ENCODE measurements at places on chromosomes 7 and 10. TPM values are rescaled to one million over a fixed set of nuclear protein-coding genes. Genes with fewer than 3 reads are reported as not detected.

HOXA10 gene
- not detected for total RNA-seq

GJD4 gene
- total RNA-seq = 0.62 TPM

ZNF736 gene
- total RNA-seq = 1.4 TPM

DNAJC12 gene
- total RNA-seq = 49.8 TPM

CNTNAP2 gene
- 30.6 TPM for total RNA-seq

CALD1 gene
- 10.2 TPM for total RNA-seq

PNLIPRP2 gene
- not detected for total RNA-seq

TMEM236 gene
- total RNA-seq = not detected

LIPN gene
- not detected for total RNA-seq

CLDN4 gene
- total RNA-seq = 1.4 TPM

TMEM270 gene
- not detected for total RNA-seq

RARRES2 gene
- total RNA-seq = 12.3 TPM

PKD2L1 gene
- total RNA-seq = 0.36 TPM

- ATAC-seq = no peak
Measured at GRCh38 chr10:25831080-25831479, 102.9 kb upstream of the MYO3A start.

GRCh38 chr10:102066399-102067088, 1.4 kb downstream of the HPS6 start:
- no peak for ATAC-seq

GRCh38 chr7:25481891-25482290, 253.6 kb upstream of the NPVF start:
- ATAC-seq = no peak

- ATAC-seq = no peak
Measured at GRCh38 chr10:89566992-89567391, 31.6 kb upstream of the SLC16A12 start.

- ATAC-seq = no peak
Measured at GRCh38 chr7:39535720-39536119, 30.5 kb upstream of the YAE1 start.

- peak; percentile 26 for ATAC-seq
Measured at GRCh38 chr10:23604613-23605012, 165.7 kb downstream of the OTUD1 start.

DNA sequence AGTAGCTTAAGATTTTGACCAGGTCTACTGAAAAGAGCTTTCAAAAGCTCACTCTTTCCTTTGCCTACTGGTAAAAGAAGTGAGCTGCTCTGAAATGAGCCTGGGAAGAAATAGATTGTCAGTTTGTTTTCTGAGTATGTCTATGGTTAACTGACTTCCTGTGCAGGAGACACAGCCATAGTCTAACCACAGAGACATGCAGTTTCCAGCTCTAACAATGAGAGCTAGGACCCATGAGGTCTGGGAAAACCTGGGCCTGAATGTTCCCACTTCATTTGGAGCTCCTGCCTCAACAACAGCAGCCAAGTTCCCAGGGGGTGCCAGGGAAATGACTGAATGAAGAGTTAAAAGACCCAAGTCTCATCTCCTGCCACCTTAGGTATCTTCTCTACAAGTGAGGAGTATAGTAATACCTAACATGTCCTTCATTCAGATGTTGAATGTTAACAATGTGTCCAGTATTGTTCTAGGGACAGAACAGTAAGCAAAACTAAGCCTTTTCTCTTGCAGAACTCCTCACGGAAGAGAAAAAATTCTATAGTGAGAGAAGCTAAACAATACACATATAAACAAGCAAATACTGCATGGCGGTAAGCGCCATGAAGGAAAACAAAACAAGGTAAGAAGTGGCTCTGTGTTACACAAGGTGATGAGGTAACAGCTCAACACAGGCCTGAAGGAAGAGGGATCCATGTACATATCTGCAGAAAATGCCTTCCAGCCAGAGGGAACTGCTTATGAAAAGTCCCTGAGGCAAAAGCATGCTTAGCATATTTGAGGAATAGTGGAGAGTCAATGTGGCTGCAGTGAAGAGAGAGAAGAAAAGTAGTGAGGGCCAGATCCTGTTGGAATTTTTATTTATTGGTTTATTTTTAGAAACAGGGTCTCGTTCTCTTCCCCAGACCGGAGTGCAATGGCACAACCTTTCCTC, 26.4 kb upstream of the ANKRD1 start:
- no peak for ATAC-seq

DNA sequence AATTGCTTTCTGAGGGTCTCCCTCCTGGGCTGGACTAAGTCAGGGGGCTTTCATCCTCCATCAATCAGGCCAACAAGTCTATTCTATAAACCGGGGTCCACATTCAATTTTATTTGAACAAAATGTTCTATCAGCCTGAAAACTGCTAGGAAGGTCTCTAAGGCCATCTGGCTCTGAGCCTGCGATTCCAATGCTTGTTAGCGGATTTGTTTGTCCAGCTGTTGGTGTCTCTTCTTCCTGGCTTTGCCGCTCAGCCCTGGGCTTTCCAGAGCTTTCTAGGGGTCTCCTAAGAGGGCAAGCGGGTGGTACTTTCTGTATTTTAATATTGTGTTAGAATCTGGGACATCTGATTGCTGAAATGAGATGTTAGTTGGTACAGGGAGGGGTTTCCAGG, 136.7 kb downstream of the VIPR2 start:
- no peak for ATAC-seq

- no peak for ATAC-seq
Measured at GRCh38 chr7:19707240-19707639, 1.6 kb downstream of the POLR1F start.

DNA sequence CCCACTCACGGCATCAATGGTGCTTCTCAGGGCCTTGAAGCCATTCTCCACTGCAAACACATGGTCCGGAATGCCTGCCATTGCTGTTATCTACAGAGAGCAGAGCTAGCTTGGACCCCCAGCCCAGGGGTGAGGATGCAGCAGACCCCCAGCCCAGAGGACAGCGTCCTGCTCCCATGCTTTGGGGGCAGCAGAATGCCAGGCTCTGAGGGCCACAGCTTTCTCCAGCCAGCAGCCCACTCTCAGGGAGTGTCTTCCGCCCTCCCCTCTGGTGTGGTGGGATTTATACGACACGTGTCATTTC, 48.1 kb upstream of the MSMB start:
- ATAC-seq = no peak

DNA sequence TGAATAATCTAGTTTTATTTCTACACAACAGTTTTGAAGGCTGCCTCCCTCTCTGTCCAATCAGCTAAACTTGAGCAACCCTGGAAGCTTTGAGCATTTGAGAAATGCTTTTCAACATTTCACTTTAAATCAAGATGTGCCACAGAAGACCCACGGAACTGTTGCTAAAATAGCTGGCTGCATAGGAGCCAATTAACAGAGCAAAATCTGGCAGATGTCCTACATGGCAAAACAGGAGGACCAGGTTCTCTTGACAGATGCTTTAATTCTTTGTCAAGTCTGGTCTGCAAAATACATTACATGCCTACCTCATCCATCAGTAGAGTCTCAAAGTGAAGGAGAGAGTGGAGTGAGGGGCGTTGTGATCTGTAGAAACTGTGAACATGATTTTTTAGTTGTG, 185.9 kb downstream of the DPY19L1 start:
- ATAC-seq = no peak

GRCh38 chr7:138753150-138753518, 44.7 kb upstream of the TMEM213 start:
- ATAC-seq = no peak

DNA sequence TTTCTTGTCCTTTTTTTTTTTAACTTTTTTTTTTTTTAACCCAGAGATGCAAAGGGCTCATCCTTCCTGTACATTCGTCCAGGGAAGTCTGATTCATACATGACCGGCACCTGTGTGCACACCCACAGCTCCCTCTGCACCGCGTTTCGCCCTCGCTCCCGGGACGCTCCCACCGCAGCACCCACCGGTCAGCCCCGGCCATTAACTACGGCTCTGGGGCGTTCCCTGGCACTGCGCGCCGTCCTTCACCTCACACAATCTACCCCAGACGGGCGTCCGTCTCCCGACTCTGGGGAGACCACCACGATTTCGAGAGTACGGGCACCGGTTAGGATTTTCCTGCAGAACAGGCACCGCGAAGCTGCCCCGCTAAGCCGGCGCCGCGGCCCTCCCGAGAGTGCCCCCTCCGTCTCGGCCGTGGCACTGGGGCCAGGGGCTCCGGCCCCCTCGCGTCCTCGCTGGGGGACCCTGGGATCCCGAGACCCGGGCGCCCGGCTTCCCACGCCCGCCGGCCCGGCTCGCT, 452 bp downstream of the ATE1 start:
- ATAC-seq = peak; percentile 61

- peak; percentile 67 for ATAC-seq
Measured at GRCh38 chr7:98211221-98211675, at the start of gene BHLHA15. Gene BHLHA15, plus strand, starts transcription at chr7:98211439. Its CDS starts 871 bp downstream, at chr7:98212310.

DNA sequence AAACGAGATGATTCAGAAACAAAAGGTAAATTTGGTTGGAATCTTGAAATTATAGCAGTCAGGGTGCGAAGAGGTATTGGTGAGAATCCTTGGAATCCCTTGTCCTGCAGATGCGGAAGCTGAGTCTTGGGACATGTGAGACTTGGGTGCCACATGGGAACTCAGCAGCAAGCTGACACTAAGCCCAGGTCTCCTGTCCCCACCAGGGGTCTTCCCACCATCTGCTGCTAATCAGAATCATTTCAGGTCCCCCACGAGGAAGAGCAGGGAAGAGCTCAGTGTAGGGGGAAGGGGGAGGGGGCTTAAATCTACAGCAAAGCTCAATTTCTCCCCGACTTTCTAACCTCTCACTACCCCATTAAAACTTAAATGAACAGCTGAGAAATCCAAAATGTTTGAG, 126.1 kb upstream of the BMPER start:
- no peak for ATAC-seq

GRCh38 chr7:138064856-138065357, 11.4 kb upstream of the AKR1D1 start:
- ATAC-seq = peak; percentile 99

GRCh38 chr10:45373576-45374349, at the start of gene ALOX5:
Gene ALOX5, plus strand, starts transcription at chr10:45374216. Its CDS starts 64 bp downstream, at chr10:45374280.
- ATAC-seq = peak; percentile 90

DNA sequence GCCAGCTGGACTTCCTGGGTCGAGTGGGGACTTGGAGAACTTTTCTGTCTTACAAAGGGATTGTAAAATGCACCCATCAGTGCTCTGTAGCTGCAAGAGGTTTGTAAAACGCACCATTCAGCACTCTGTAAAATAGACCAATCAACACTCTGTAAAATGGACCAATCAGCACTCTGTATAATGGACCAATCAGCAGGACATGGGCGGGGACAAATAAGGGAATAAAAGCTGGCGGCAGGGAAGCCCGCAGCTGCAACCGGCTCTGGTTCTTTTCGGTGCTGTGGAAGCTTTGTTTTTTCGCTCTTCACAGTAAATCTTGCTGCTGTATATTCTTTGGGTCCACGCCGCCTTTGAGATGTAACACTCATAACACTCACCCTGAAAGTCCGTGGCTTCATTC, 151.9 kb downstream of the GALNT17 start:
- ATAC-seq = no peak

All from motor neuron (in vitro differentiated cells).